CD4-positive, alpha-beta T cell treated with Interleukin-2 at 100 ng/mL for 4 hours (primary cell): ENCODE measurements at places on chromosomes 16 and 17.

DNA sequence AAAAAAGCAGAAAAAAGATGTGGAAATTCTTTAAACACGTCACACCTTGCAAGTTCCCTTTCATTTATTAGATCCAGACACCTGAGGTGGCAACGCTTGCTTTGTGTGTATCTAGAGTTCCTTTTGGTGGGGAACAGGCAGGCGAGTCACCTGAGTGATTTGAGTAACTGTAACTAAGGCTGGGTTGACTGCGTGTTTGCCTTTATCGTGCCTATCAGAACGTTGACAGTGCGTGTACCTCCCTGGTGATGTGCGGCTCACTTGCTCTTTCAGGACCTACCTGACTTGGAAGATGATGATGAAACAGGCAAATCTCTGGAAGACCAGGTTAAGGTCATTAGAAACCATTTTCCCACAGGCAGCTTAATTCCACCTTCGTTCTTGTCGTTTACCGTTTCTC lies 12.5 kb downstream of the TAF1C start:
- DNase-seq = no peak

DNA sequence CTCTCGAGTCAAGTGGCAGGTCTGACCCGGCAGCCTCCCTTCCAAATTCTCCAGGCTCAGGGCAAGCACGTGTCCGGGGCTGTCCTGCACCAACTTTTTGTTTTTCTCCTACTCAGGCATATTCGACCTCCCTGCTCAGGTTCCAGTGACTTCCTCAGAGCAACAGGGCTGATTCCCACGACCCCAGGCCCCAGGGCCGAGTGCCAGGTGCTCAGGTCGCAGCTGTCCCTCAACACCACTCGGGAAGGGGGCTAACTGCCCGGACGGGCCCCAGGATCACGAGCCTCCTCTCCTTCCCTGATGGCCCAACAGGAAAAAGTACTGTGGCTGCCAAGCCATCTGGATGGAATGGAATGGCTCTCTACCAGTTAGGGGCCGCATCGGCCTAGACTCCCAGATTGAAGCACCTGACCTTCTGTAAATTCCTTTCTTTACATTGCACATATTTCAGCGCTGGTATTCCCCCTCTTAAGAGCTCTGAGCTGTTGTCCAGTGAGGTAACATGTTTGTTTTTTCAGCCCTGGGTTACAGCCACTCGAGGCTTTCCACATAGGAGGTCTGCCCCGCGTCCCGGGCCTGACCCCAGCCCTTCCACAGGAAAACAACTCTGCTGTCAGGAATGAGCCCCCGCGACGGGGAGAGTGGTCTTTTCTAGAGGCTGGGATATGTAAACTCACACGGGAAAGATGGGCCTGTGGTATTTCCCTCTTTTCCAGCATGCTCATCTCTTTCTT lies 25.0 kb downstream of the NXN start:
- no peak for DNase-seq

- DNase-seq = no peak
Observed at GRCh38 chr16:25087761-25088160, 23.8 kb upstream of the LCMT1 start.

DNA sequence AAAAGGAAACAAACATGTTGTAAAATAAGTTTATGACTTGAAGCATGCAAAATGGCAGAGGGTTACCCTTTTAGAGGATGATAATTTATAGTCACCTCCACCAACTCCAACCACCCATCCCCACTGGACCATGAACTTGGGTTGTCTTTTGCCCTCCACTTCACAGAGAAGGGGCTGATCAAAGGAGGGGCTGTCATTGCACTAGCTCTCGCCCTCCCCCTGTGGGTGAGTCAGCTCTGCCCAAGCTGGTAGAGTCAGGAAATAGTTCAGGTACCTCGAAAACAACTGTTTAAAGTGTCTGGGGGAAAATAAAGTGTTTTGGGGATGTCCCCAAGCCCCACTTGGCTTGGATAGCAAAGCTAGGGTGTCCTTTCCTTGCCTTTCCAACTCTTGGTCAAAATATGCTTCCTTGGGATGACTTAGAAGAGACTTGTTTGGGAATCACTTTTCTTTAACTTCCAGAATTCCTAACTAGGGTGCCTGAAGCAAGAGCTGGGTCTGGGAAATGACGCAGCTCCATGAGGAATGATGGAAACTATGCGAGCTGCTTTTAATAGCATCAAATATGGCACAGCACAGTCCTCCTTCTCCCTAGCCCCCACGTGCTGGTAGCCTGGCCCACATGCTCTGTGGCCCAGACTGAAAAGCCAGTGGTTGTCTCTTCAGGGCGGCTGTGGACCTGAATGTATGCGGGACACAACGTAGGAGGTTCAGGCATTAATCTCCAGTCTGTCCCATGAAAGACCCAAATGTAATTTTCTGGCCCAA lies 40.7 kb downstream of the TBX4 start:
- no peak for DNase-seq

DNA sequence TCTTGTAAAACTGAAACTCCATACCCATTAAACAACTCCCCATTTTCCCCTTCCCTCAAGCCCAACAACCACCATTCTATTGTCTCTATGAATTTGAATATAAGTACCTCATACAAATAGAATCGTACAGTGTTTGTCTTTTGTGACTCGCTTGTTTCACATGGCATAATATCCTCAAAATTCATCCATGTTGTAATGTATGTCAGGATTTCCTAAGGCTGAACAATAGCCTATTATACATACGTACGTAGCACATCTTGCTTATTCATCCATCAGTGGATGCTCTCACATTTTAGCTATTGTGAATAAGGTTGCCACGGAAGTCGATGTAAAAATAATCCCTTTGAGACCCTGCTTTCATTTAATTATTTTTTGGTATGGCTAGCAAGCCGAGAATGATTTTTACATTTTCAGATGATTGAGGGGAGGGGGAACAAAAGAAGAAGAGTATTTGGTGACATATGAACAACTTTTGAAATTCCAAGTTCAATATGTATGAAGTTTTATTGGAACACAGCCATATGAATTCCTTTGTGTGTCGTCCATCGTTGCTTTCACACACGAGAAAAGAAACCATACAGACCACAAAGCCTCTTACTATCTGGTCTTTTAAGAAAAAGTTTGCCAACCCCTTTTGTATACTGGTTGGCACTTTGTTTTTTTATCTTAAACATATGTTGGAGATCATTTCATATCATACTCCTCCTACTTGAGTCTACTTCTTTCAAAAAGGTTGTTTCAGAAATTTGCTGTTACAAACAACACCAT lies 371.2 kb downstream of the NPIPA8 start:
- no peak for DNase-seq

GRCh38 chr16:68346892-68347480 lies 36.2 kb downstream of the PRMT7 start:
- no peak for DNase-seq

GRCh38 chr16:31700530-31701388 lies 172.8 kb upstream of the ZNF267 start:
- DNase-seq = peak; percentile 81

DNA sequence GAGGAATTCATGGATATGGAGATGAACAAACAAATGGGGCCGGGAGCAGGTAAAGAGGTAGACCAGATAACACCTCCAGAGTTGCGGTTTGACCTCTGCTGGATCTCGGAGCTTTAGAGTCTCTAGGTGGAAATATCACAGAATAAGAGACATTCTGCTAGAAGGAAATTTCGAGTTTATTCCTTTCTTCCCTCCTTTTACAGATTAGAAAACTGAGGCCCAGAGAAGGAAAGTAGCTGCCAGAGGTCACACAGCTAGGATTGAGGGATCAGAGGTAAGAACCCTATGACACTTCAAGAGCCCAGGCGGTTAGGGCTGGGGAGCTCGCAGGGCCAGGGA lies 7.7 kb upstream of the COL1A1 start:
- DNase-seq = no peak

DNA sequence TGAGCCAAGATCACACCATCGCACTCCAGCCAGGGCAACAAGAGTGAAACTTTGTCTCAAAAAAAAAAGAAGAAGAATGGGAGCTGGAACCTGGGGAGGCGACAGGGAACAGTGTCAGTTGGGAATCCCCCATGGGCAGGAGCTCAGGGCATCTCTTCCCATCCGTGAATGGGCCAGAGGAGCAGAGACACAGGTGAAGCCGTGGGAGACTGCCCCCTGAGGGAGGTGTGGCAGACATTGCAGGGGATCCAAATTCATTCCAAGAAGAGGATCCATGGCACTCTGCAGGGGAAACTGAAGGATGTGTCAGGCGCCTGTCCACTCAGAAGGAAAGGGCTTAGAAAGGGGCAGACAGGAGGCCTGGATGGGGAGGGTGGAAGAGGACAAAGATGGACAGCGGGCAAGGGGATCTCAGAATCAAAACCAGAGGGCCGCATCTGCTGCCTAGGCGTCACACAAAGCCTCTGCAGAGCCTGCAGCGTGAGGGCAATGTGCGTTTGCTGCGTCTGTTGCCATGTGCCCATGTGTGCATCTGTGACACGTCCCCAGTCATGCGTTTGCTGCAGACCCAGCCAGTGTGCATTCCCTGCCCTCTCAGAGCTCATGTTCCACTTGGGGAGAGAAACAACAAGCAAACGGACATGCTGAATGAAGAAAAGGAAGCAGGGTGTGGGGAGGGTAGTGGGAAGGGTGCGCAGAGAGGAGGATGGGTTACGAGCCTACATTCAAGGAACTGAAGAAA lies 30.6 kb upstream of the TNRC6C start:
- DNase-seq = no peak

- no peak for DNase-seq
Observed at GRCh38 chr16:49431040-49431439, 57.4 kb downstream of the C16orf78 start.

- no peak for DNase-seq
Observed at GRCh38 chr17:5488752-5489151, 2.4 kb downstream of the MIS12 start.

GRCh38 chr16:30720694-30721093 lies 21.7 kb downstream of the SRCAP start:
- DNase-seq = no peak

GRCh38 chr16:54424043-54424451 lies 137.5 kb upstream of the IRX3 start:
- DNase-seq = no peak

DNA sequence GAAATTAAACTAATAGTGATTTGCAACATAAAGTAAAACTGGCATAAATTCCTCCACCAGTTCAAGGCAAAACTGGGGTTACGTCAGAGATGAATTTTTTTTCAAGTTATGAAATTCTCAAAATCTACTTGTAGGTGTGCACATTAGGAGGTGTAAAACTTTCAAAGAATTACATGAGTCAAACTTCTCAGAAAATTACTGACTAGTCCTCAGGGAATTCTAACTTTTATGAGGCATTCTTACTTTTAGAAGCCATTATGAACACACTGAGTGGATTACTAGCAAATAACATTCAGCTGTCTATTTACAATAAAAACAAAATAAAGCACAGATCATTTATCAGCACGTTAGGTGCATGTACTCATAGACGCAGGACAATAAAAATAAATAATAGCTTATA lies 348.7 kb downstream of the CDH11 start:
- no peak for DNase-seq

- no peak for DNase-seq
Observed at GRCh38 chr17:71118039-71118438, 948.7 kb downstream of the KCNJ2 start.

- no peak for DNase-seq
Observed at GRCh38 chr17:18356624-18357023, 6.7 kb downstream of the SHMT1 start.

GRCh38 chr17:17077101-17077500 lies 34.8 kb downstream of the MPRIP start:
- DNase-seq = no peak

DNA sequence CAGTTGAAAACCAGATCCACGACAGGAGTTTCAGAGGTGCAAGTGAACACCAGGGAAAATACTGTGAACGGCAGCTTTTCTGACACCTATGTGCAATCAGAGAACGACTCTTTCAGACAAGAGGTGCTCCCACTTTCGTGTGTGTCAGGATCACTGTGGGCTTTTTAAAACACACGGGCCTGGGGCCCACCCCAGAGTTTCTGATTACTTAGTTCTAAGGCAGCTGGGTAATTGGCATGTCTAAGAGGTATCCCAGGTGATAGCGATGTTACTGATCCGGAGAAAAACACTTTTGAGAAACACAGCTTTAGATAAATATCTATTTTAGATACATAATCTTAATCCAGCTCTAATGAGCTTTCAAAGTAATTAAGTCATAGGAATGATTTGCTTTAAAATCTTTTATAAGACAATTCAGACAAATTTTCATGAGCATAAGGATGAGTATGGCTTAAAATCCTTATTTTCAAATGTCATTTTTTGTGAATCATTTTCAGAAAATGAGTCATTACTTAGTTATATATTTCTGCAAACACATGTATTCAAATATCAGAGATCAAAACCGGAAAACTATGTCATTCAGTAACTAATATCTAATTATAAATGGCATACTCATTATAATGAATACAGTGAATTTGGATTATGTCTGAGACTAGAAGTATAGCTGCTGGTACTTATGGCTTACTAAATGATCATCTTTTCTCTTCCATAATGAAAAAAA lies 217.9 kb upstream of the PSMD7 start:
- DNase-seq = no peak

GRCh38 chr16:77414752-77415231 lies 20.0 kb downstream of the ADAMTS18 start:
- DNase-seq = no peak

GRCh38 chr16:48317026-48317425 lies 68.2 kb downstream of the SIAH1 start:
- DNase-seq = no peak

GRCh38 chr17:46059486-46059885 lies 60.4 kb downstream of the STH start:
- no peak for DNase-seq

DNA sequence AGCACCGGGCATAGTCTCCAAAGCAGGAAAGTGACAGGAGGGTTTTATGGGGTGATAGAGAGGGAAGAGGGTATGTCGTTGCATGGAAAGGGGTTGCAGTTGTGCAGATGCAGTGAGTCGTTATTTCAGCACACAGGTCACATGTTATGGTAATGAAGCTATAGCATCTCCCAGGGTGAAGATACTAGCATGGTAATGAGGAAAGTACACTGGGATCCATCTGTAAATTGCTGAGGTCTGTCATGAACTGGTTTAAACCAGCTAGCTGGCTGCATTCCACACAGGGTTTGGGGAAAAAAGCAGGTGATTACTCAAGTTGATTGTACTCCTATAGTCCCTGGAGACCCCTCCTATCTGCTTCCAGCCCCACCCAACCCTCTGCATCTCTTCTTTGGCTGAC lies 11.7 kb downstream of the COX11 start:
- DNase-seq = no peak

GRCh38 chr17:67390646-67391361 lies 13.7 kb downstream of the PITPNC1 start:
- DNase-seq = peak; percentile 83

GRCh38 chr17:80737106-80738019 lies 192.7 kb downstream of the RPTOR start:
- DNase-seq = no peak

DNA sequence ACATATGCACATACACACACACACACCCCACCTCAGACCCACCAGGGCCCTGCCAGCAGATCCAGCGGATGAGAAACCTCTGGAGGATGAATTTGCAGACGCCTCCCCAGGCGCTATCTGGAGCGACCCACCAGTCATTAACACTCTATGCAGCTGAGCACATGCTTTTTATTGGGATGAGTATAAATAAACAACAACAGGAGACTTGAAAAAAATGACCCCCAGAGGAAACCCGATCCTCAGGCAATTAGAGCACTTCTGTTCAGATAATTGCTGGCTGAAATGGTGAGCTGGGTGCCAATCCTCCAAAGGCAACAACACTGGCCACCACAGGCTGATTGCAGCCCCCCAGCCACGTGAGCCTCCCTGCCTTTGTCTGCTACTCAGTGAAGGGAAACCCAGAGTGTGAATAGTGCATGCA lies 32.9 kb downstream of the DYNLRB2 start:
- no peak for DNase-seq

GRCh38 chr17:32831627-32832243 lies 45.2 kb downstream of the MYO1D start:
- DNase-seq = no peak

GRCh38 chr16:3029491-3030221 lies 5.8 kb downstream of the THOC6 start:
- peak; percentile 32 for DNase-seq
